NCI-H2029 treated with DMSO at 0.1 percent for 48 hours (cell line): ENCODE measurements at places on chromosomes 7 and 10.

DNA sequence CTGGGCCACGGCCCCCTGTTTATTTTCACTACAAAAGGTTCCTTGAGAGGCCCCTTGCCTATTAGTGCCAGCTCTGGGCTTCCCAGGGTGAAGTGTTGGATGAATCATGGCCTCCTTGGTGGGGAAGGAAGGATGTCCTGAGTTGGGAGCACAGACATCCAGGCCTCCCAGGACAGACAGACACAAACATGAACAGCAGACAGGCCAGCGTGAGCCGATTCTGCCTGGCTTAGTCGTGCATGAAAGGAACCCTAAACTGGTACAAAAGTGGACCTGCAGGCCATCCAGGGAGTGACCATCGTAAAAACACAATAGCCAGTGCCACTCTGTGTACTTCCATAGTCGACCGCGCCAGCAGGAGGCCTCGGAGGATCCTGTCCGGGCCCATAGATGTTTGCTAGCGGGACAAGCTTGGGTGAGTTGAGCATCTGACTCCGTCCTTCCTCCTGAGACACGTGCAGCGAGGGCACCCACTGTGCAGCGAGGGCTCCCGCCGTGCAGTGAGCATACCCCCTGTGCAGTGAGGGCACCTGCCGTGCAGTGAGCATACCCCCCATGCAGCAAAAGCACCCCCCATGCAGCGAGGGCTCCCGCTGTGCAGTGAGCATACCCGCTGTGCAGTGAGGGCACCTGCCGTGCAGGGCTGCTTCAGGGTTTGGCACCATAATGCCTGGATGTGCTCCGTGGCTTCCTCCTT is 51.3 kb upstream of the PRKAR1B start:
- no peak for DNase-seq

DNA sequence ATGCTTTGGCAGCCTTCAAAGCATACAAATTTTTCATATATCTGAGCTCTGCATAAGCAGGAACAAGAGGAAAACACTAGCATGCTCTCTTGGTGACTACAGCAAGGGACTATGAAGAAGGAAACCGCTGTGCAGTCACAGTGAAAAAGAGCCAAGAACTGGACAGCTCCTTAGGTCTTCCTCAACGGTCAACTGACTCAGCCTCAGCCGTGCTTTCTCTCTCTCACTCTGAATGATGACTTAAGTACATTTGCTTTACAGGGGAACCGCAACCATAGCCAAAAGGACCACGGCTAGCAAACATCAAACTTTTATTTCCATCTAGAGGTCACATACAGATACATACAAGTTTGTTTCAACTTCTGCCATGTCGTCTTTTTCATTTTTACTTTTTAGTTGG is 69.9 kb downstream of the HYCC1 start:
- DNase-seq: no peak

DNA sequence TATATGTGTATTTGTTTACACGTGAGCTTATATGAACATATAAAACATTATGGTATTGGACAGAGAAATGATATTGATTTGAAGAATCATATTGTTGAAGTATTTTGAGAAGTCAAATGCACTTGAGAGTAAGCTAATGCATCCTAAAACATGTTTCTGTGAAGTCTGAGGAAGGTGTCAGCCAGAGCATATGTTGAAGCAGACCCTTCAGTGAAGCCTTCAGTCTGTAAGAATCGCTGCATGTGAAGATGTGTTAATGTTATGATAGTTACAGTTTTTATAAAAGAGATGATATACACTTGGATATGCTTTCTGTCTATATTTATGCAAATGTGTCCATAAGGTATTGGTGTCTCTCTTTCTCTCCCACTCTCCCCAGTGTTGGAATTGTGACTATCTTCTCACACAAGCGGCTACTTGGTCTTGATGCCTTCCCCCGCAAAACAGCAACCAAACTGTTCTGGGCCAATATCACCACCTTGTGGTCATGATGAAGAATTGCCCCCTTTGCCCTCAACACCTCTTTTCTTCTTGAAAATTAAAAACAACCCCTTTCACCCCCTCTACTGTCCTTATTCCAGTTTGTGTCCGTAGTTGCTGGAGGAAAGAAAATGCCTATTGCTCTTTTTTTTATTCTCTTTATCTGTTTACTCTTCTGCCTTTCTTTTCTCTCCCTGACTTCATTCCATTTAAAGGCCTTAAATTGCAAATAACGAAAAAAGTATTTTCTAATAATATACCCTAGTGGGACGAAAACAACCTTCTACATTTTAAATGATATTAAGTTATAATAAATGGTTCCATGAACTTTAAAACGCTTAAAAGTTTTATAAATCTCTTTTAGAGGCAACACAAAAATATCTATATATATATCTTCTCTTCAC is 64.9 kb downstream of the IKZF1 start:
- no peak for DNase-seq

DNA sequence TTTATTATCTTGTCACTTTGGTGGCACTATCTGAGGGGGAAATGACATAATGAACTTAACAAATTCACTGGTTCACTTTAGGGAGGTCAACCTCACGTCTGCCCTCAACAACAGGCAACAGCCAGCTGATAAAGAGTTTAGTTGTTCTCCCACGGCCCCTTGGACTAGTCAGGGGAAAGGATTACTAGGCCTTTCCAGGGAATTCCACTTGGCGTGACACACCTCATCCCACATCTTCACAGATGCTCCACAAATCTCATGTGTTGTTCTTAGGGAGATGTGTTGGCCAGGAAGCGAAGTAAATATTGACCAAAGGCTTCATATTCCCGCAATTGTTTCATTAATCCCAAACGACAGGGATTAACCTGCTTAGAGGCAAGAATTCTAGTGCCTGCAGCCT is 183.5 kb upstream of the CDCA7L start:
- DNase-seq: no peak

GRCh38 chr10:12650538-12651298 is 301.4 kb downstream of the CAMK1D start:
- no peak for DNase-seq

GRCh38 chr7:134827889-134828288 is 48.5 kb downstream of the CALD1 start:
- DNase-seq: no peak

GRCh38 chr7:47381134-47381495 is 200.8 kb downstream of the TNS3 start:
- no peak for DNase-seq

DNA sequence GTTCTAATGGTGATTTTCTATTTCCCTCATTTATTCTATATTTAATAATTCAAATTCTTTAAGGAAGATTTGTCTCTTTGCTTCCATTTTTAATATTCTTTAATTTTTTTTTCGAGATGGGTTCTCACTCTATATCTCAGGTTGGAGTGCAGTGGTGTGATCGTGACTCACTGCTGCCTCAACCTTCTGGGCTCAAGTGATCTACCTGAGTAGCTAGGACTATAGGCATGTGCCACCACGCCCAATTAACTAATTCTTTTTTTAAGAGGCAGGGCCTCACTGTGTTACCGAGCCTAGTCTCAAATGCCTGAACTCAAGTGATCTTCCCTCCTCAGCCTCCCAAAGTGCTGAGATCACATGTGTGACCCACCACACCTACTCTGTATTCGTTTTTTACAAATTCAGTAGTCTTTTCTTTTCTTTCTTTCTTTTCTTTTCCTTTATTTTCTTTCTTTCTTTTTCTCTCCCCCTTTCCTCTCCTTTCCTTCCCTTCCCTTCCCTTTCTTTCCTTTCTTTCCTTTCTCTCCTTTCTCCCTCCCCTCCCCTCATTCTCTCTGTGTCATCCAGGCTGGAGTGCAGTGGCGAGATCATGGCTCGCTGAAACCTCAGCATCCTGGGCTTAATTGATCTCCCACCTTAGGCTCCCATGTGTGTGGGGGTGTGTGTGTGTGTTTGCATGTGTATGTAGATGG is 323.1 kb downstream of the ADK start:
- DNase-seq: no peak

- no peak for DNase-seq
Observed at GRCh38 chr10:93095225-93095624, 21.5 kb downstream of the CYP26A1 start.

DNA sequence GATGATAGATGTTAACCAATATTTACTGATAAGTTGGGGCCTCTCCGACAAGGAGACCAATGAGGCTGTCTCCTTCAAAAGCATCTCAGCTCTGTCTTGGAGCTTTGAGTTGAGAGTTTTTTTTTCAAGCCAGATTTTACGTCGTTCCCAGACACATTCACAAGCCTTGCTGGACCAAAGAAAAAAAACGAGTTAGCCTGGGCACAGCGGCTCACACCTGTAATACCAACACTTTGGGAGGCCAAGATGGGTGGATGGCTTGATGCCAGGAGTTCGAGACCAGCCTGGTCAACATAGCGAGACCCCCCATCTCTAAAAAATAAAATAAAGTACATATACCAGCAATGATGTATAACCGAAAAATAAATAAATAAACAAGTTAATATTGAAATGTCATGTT is 19.0 kb upstream of the AZGP1 start:
- DNase-seq: no peak

DNA sequence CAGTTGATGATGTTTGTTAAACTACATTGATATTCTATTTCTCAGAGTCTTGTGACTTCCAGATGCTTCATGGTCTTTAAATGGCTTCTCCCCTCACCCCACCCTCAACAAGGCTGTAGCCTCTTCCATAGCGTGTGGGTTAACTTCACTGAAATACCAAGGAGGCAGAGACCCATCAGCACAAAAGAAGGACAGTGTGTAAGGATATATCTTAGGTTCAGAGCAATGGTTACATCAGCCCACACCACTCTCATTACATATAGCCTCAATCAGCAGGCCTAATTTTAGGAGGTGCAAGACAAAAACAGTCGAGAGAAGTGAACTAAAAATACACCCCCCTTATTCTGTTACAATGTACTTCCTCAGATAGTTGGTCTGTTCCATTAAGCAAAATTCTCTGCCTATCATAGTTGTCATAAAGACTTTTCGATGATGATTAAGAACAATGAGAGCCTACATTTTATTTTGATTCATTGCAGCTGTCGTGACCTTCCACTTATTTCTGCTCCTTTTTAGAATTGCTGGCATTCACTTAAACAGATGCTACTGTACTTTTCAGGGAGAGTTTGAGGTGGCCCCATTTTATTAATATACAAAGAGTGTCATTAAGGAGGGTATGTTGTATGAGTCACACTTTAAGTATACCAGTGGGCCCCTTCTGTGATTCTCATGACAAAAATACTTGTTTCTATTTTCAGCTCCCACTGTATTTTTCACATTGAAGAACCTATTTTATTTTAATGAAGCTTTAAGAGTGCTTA is 52.1 kb downstream of the WIPF3 start:
- DNase-seq: no peak

DNA sequence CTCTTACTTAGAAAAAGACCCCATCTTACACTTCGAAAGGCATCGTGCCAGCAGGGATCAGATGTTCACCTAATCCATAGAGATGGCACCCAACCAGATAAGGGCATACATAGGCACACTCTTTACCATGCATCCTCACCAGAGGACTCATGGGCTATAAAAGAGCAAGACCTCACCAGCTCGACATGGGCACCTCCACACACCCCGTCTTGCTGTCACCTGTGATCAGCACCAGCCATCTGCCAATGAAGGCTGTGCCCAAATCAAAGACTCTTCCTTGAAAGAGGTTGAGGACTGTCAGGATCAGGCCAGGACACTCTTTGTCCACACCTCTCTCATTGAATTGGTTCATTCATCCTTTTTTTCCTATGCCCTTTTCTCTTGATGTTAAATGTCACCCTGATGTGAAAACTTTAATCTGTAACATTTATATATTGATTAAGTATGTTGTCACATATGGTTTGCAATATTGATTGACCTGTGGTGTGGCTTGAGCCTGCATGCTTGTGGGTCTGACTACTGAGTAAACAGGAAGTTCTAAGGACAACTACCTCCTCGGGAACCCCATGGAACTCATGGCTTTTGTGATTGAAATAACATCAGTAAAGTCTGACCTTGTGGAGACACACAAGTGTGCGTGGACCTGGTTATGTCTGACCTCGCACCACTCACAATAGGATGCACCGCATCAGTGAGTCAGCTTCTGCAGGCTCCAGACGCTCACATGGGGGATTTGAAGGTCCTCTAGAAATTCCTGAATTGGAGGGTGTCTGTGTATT is 75.5 kb downstream of the HTR5A start:
- DNase-seq: no peak

GRCh38 chr7:1839701-1840100 is 169.6 kb downstream of the ELFN1 start:
- no peak for DNase-seq

DNA sequence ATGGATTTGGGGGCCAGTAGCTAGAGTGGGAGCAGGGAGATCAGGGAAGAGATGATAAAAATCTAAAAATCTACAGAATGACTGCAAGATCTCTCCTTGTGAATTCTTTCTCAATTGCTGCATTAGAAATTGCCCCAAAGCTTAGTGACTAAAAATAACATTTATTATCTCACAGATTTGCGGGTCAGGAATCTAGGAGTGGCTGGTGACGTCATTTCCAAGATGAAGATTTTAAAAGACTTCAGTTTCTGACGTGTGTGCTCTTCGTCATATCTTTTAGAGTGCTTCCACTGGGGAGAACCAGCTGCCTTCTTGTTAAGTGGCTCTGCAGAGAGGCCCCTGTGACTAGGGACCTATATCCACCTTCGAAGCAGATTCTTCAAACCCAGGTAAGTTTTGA is 112.6 kb downstream of the DGKI start:
- no peak for DNase-seq

GRCh38 chr10:26697163-26697921 is at the start of gene PDSS1:
PDSS1 (plus strand) TSS chr10:26697701; CDS start chr10:26697712, 11 bp downstream.
- DNase-seq: no peak

DNA sequence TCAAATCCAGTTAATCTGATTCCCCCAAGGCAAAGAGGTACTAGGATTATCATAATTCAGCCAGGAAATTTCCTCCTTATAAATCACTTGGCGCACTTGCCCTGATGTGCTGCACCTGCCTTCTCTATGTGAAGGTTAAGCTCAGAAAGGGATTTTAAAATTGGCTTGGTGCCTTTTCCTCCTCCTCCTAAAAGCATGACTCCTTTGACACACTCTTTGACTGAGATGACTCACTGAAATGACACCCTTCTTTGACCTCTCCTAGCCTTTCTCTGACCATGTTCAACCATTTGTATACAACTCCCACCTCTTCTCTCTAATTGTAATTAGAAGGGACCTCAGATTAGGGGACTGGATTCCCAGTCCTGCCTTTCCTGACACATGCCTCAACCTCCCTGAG is 46.5 kb downstream of the ABLIM1 start:
- no peak for DNase-seq

GRCh38 chr10:14481752-14482151 is 151.0 kb upstream of the FRMD4A start:
- no peak for DNase-seq

GRCh38 chr10:131453721-131454634 is 142.5 kb upstream of the TCERG1L start:
- DNase-seq: no peak

DNA sequence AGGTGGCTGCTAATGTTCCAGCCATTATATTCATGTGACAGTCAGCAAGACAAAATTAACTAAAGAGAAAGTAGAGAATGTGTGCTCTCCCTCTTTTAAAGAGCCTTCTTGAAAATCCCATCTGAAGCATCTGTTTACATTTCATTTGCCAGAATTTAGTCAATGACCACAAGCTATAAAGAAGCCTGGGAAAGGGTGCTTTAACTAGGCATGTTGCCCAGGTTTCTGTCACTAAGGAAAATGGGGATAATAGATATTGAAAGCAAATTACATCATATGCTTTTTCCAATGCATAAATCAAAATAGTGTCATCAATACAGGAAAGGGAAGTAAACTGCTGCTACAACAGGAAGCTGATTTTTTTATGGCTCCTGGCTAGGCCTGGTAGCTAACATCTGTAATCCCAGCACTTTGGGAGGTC is 67.7 kb downstream of the ELAPOR2 start:
- DNase-seq: peak; percentile 86

- no peak for DNase-seq
Observed at GRCh38 chr7:27636326-27637006, 26.2 kb downstream of the HIBADH start.

- no peak for DNase-seq
Observed at GRCh38 chr10:34590793-34591192, 224.3 kb downstream of the PARD3 start.
